ENCODE measurements at places on chromosomes 12 and 14.

GRCh38 chr12:54287261-54288157 is 7.0 kb downstream of the HNRNPA1 start:
- DNase-seq: no peak

DNA sequence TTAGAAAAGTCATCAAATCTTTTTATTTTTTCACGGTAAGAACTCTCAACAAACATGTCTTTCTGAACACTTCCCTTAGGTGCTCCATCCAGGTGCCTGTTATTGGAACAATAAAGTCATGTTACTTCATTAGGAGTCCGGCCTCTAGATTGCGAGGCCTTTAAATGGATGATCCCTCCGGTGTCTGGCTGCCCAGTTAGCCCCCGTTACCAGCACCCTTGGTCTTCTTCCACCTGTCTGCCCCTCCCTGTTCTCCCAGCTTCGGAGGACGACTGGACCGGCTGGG is 593 bp upstream of the PA2G4 start:
- DNase-seq: no peak

DNA sequence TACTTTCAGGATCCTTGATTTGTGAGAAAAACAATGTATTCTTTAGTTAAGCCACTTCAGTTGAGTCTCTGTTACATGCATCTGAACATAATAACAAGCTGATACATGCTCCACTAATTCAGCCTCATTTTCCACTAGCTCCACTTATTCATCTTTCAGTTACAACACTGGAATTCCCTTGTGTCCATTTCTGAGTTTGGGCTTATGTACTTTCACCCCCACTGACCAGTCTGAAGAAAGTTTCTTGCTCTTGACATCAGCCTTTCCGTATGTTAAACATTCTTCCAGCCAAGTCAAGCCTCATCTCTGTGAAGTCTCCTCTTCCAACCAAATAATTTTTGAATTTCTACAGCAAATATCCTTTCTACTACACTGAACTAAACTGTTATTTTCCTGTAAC is 592.5 kb upstream of the NOVA1 start:
- DNase-seq: no peak

DNA sequence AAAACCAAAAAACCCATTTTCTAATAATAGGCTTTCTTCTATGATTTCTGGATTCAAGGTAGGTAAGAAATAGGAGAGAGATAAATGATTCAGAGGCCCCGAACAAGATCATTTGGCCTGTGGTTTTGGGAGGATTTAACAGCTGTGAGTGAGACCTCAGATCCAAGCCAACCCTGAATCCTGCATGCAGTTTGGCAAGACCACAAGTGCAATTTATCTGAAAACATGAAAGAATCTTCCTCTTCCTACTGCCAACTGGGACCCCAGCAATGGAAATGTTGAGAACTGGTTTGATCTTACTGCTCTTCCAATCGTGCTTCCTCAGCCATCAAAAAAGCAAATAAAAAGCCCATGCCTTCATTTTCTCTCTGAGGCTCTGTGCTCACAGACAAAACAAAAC is 519.7 kb upstream of the TBX3 start:
- no peak for DNase-seq

- no peak for DNase-seq
These were observed 59.7 kb downstream of the ATP2A2 start for GRCh38 chr12:110340706-110341105.

- no peak for DNase-seq
These were observed 15.3 kb upstream of the CNOT2 start for GRCh38 chr12:70227911-70228310.

Data from NCI-H1436 (cell line).